Motor neuron (in vitro differentiated cells): ENCODE measurements at places on chromosomes 16 and 17. TPM values are rescaled to one million over a fixed set of nuclear protein-coding genes. Genes with fewer than 3 reads are reported as not detected.

ACSM2B gene
- 0.80 TPM in 1 of 2 replicates, not detected in the other for total RNA-seq

SHCBP1 gene
- 0.46 and 0.93 TPM in 2 replicates for total RNA-seq

KRT32 gene
- total RNA-seq: not detected in 2 replicates

FOXJ1 gene
- 5.4 and 8.2 TPM in 2 replicates for total RNA-seq

COL1A1 gene
- total RNA-seq: 614 and 1,343 TPM in 2 replicates

NOG gene
- 4.9 and 17.4 TPM in 2 replicates for total RNA-seq

CDK5R1 gene
- 1.7 and 2.4 TPM in 2 replicates for total RNA-seq

RAB37 gene
- total RNA-seq: 0.16 and 0.25 TPM in 2 replicates

B9D1 gene
- total RNA-seq: 44.1 and 48.1 TPM in 2 replicates

SLC47A2 gene
- 0.40 and 1.7 TPM in 2 replicates for total RNA-seq

HSD11B2 gene
- 2.3 and 7.3 TPM in 2 replicates for total RNA-seq

ADAD2 gene
- total RNA-seq: not detected in 2 replicates

HBM gene
- not detected in 2 replicates for total RNA-seq
